Right cardiac atrium (tissue), 5 donors: ENCODE measurements at places on chromosomes 3 and 15. TPM values are rescaled to one million over a fixed set of nuclear protein-coding genes. Genes with fewer than 3 reads are reported as not detected.

DNA sequence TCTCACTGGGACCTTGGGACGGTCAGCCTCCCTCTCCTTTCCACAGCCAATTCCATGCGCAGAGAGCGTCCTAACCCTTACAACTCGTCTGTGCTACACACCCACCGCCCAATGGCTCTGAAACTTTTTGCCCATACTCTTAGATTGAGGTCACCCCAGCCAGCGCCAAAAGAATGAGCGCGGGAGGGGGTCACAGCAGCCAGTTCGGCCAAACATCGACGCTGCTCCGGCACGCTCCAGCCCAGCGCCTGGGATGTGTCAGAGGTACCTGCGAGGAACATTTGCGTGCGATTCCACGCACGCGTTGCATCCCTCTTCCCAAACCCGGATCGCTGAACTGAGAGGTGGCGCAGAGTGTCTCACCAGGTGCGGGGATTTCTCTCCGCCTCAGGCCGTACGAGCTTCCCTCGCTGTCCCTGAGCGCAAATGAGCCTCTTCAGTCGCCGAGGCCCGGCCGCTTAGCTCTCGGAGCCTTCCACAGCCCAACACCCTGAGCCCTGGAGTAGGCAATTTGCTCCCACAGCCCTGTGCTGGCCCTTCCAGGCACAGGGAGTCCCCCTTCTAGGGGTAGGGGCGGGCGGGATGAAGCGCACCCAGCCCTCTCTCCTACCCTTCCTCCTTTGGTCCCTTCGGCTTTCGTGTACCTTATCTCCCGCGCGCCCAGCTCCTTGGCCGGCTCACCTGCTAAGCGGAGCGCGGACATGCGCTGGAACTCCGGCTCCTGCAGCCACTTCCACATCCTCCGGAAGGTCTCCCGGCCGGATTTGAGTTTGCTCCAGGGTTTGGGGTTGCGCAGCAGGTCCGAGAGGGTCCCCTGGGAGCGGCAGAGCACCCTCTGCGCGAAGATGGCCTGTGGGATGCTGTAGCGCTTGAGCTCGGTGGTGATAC, 1.8 kb downstream of the ONECUT1 start:
- DNase-seq: no peak

FOXB1 gene
- total RNA-seq: not detected

DNA sequence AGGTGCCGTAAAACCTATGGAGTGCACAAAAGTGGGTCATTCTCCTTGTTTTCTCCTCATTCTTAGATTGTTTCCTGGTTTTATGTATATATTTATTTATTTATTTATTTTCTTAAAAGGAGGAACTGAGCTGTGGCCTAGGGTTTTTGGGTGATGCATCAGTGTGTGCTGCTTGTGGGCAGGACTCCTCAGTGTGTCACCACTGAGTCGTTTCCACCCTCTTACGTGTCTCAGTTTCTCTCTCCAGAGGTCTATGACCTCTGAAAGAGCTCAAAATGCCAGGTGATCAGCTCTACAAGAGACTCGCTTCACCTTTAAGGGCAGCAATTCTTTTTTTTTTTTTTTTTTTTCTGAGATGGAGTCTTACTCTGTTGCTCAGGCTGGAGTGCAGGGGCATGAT, 72.9 kb downstream of the CD200 start:
- no peak for DNase-seq

DNA sequence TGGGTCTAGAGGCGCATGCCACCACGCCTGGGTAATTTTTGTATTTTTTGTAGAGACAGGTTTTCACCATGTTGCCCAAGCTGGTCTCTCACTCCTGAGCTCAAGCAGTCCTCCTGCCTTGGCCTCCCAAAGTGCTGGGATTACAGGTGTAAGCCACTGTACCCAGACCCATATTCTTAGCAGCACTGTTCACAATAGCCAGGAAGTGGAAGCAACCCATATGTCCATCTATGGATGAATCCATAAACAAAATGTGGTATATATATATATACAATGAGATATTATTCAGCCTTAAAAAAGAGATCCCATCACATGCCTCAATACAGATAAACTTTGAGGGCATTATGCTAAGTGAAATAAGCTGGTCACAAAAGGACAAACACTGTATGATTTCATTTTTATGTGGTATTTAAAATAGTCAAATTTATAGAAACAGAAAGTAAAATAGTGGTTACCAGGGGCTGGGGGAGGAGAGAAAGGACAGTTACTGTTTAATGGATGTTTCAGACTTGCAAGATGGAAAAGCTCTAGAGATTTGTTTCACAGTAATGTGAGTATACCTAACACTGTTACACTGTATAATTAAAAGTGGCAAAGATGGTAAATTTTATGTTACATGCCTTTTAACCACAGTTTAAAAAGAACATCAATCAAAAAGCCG, 35.7 kb upstream of the GRAMD1C start:
- DNase-seq: no peak

DNA sequence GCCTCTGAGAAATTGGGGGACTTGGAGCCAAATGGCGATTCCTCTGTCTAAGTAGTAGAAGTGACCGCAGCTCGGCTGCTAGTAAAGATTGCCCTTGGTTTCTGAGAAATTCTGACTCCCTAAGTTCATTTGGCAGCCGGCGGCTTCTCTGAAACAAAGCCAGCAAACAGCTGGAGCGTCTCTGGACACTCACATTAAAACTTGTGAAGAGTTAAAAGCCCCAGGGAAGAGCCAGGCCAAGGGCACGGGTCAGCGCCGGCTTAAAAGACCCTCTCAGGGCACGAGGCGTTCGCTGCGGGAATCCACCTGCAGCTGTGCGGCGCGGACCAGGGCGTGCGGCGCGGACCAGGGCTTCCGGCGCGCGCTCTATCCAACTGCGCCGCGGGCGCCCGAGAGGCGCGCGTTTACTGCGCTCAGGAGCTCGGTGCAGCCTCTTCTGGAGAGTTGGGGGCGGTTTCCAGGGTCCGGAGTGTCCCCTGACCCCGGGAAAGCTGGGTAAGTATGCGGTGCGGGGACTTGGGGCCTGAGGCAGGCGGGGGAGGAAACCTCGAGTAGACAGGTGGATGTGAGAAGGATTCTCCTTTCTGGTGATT, at the start of gene COL6A5:
Gene COL6A5 (plus strand): TSS at position 186 of the 593 bp plus-strand sequence. CDS start 27,967 bp downstream, outside the sequence.
- DNase-seq: peak; percentile 61
